ENCODE measurements at places on chromosomes 16 and 17.

DNA sequence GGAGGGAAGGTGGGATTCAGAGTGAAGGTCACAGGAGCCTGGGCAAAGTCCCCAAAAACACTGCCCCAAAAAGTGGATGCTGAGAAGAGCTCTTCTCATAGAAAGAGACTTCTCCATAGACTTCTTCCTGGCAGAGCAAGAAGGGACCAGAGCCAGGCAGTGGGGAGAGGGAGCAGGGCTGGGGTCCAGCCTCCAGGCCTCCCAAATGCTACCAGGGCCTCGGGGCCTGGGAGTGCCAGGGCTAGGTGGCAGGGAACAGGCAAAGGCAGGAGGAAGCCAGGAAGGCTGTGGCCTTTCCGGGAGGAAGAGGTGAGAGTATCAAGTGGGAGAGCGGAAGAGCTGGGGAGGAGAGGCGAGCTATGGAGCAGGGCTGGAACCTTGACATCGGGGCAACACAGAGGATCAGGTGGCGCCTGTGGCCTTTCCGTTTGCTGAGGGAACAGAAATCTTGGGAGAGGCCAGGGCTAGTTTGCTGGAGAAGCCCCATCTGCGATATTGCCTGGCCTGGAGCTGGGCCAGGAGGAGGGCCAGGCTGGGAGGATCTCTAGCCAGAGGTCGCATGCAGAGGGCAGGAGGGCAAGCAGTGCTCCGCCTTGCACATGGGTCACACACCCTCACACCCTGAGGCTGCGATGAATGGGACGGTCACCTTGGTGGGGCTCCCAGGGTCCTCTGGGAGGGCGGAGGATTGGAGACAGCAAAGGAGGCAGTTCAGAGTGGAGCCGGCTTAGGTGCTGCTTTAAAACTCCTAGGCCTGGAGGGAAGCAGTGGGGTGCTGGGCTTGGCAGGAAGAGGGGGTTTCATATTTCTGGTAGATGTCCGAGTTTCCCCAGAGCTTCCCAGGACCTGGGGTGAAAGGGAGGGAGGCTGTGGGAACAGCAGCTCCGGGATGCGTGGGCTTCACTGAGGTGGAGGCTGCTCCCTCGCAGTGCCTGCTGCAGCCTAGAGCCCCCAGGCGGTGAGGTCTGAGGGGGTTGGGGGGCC is 3.4 kb downstream of the SLC16A5 start:
- DNase-seq = no peak

DNA sequence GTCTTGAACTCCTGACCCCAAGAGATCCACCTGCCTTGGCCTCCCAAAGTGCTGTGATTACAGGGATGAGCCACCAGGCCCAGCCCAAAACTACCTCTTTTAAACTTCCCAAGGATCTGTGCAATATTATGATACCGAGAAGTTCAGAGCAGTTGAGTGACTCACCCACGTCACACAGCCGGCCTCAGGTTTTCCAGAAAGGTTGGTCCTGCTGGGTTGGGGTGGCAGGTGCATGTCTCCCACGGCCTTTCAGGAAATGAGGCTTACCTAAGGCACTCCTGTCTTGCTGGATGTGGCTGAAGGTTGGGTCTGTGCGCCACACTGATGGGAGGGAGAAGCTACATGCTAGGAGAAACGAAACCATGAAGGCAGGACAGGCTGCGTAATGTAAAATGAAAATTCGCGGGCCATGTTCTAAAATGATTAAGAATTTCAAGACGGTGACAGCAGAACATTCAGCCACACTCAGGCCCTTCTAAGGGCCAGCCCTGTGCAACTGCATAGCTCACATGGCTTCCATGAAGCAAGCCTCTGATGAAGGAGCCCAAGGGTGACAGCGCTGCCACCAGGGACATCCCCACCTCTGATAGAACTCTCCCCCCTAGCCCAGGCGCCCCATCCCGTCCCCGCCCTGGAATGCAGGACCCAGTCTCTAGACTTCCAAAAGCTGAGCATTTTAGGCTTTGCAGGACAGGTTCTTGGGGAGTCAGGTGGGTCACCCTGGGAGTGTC is 6.6 kb upstream of the GLIS2 start:
- DNase-seq = no peak

DNA sequence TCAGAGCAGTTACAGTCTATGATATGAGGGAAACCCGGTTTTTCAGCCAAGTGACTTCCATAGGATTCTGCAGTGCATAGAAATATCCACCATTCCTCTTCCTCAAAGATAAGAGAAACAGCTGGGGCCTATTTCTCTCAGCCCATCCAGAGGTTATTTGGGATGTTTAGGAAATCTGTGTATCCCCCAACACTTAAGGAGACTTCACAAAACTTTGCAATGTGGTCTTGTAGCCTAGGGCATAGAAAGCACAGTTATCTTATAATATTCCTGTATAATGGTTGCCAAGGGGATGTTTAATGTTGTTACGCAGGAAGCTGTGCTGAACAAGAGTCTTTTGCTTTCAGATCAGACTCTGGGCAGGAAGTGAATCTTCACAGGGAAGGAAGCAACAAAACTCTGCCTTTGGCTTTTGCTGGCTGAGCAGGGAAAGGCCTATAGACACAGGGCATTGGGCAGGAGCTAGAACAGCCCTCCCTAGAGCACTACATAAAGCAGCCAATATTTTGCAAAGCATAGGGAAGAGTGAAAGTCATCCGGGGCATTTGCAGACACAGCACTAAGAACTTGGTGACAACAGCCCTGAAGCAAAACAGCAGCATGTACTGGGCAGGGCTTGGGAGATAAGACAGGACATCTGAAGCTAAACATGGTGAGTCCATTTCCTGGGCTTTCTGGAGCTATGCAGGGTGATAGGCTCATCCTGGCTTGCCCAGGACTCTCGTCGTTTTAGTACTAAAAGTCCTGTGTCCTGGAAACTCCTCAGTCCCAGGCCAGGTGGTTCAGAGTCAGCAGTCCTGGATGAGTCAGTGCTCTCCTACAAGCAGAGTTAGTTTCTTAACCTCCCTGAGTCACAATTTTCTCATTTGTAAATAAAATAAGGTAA is 18.7 kb upstream of the BEAN1 start:
- DNase-seq = no peak

GRCh38 chr17:81992306-81993102 is 15.1 kb downstream of the ASPSCR1 start:
- DNase-seq = no peak

DNA sequence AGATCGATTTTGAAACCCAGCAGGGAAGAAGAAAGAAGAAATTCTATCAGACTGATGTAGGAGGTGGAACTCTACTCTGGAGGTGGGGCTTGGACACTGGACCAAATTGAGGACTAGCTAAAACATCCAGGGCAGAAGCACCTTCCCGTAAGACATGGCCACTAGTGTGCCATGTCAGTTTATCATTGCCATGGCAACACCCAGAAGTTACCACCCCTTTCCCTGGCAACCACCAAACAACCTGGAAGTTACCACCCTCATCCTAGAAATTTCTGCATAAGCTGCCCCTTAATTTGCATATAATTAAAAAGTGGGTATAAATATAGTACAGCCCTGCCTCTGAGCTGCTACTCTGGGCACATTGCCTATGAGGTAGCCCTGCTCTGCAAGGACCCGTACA is 66.7 kb downstream of the NACA2 start:
- no peak for DNase-seq

GRCh38 chr17:79796444-79796762 is 474 bp downstream of the CBX8 start:
- no peak for DNase-seq

- no peak for DNase-seq
Observed at GRCh38 chr16:50195276-50195675, 42.2 kb downstream of the TENT4B start.

DNA sequence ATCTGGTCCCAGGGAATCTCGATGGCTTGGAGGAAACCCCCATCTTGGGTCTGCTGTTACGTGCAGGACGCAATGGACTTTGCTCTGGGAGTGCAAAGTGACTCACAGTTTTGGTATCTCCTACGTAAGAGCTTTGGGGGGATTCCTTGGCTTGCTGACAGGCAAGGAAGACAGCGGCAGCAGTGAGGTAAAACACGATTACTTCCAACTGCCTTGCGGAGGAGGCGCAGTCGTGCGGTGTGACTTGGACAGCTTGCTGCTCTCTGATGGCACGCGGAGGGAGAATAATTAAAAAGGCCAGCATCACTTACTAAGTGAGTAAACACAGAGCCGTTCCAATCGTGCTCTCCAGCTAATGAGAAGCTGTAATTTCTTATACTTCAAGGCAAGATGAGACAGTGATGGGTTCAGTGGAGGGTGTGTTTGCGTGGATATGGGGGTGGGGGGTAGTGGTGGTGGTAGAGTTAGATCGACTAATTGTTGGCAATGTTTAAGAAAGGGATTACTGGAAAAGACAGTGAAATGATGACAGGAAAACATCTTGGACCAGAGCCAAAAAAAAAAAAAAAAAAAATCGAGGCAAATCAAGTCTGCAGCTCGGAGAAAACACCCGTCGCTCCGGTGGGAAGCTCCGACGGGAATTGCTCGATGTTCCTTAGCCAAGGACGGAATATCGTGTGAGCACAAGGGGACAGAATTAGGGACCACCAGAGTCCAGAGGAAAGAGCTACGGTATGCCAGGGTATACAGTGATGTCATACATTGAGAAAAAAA is 184.8 kb upstream of the ZFHX3 start:
- no peak for DNase-seq

GRCh38 chr17:80177986-80178595 is 8.3 kb downstream of the CARD14 start:
- no peak for DNase-seq

DNA sequence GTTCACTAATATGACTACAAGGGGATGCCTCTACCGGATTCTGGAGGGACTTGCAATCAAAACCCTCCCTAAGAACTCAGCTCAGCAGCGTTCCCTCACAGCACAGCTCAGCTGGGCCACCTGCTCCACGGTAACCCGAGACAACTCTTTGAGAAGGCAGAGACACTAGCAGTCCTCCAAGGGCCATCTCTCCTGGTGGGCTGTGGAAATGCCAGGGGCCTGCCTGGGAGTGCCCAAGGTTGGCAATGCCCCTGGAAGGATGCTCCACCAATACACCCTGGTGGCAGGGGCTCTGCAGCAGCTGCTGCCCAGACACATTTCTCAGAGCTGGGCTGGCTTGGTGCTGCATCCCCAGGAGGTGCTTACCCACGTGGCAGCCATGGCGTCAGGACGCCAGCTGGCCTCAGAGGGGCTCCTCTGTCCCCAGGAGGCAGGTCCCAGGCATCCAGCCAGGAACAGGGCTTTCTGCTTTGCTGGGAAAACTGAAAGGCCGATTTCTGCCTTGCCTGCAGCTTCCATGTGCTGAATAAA is 16.5 kb downstream of the CDIP1 start:
- peak; percentile 83 for DNase-seq

DNA sequence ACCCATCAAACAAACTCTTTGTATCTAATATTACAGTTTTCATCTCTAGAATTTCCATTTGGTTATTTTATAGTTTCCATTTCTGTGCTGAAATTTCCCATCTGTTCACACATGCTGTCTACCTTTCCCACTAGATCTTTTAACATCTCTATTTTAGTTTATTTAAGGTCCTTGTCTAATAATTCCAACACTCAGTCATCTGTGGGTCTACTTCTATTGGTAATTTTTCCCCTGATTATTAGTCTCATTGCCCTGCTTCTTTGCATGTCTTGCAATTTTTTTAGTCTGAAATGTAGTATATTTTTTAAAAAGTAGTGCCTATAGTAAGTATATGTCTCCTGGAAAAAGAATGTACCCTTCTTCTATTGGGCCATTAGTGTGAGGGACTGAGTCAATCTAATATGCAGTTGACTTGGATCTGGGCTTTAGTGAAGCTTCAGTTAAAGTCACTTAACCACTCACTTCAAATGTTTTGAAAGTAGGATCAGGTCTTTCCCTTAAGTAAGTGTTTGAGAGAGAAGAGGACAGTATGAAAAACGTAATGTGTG is 370.8 kb downstream of the SEC14L1 start:
- no peak for DNase-seq

GRCh38 chr16:912322-912683 is 58.5 kb downstream of the LMF1 start:
- DNase-seq = no peak

GRCh38 chr17:50440838-50441829 is 15.1 kb downstream of the ACSF2 start:
- no peak for DNase-seq

DNA sequence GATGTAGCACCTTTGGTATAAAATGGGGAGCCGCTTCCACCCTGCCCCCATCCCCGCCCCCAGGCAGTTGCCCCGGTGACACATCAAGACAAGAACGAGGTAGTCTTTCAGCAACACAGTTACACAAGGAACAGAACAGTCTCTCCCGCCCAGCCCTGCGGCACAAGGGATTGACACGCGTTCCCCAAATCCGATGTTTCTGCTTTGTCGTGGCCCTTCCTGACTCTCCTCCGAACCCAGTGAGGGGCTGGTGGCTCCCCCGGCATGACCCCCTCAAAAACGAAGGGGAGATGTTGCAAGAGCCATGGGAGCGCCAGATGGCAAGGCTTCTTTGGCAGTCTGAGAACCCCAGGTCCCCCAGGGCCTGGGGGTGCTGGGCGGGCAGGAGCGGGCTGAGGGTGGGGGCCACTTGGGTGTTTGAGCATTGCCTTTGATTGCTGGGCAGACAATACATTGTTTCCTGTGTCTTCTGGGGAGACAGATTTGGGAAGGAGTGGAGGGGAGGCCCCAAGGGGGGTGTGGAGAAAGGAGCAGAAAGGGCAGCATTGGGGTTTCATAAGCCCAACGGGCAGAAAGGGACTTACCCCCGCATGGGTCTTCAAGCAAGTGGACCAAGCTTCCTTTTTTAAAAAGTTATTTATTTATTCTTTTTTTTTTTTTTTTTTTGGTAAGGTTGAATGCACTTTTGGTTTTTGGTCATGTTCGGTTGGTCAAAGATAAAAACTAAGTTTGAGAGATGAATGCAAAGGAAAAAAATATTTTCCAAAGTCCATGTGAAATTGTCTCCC is 16.6 kb downstream of the COL1A1 start:
- DNase-seq = no peak

DNA sequence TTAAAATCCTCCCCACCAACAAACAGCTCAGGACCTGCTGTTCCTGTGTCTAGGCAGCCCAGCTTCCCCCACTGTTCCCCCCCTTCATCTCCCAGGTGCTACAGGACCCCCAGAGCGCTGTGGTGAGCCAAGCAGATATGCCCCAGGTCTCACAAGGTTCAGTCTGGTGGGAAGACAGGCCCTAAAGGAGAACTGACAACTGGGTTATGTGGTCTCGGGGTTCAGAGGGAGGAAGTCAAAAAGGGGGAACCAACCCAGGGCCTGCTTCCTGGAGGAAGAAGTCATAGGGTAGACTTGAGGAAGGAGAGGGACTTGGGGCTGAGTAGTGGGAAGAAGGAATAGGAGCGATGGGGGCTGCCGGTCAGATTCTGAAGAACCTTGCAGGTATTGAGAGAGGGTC is 2.6 kb downstream of the RIPOR1 start:
- DNase-seq = no peak
